ENCODE measurements at places on chromosomes 16 and 17.

- DNase-seq: no peak
These were observed 86.4 kb downstream of the NOG start for GRCh38 chr17:56679777-56680422.

DNA sequence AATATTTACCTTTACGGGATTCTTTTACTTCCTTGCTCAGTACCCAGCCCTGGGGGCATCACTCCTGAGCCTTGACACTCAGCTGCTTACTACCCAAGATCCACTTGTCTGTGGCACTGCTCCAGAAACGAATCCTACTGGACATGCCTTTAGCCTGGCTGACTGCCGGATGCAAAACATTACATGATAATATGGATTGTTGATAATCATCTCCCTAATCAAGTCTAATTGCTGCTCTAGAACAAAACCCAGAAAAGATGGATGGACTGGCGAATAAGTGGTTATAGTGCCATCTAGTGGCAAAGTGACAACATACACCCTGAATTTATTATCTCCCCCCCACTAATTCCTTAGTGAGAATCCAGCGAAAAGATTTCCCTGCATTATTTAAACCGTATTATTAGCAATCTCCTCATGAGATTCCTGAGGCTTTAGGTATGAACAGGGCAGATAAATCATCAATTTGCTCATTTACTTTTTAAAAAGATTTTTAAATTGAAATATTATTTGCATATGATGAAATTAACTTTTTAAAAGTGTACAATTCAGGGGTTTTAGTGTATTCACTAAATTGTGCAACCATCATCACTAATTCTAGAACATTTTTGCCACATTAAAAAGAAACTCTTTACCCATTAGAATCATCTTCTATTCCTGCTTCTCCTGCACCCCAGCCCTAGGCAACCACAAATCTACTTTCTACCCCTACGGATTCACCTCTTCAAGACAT lies 61.6 kb downstream of the RGS9 start:
- peak; percentile 73 for DNase-seq

DNA sequence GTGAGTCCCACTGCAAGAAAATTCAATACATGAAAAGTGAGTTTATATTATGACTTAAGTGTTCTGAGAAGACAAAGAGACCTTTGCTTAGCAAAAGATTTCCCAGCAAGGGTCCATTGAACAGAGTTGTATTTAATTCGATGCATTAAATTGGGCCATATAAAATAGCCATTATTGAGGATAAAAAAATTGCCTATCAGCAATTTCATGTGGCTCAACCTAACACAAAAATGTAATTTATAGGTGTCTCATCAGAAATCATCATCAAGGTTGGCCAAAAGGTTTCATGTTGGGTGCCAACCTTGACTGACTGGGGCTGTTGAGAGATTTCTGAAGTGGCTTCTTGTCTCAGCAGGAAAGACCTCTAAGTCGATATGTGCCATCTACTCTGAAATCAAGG lies 84.8 kb upstream of the TOX3 start:
- no peak for DNase-seq

DNA sequence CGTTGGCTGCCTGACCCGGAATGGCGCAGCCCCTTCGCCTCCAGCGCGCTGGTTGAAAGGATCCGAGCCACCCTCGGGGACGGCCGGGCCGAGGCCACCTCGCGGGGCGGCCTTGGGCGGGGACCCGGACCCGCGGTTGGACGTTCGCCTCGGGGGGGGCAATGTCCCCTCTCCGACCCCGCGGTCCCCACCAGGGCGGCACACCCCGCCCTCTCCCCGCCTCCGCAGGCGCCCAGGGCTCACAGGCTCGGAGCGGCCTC lies 1.0 kb upstream of the SOX8 start:
- DNase-seq: no peak

DNA sequence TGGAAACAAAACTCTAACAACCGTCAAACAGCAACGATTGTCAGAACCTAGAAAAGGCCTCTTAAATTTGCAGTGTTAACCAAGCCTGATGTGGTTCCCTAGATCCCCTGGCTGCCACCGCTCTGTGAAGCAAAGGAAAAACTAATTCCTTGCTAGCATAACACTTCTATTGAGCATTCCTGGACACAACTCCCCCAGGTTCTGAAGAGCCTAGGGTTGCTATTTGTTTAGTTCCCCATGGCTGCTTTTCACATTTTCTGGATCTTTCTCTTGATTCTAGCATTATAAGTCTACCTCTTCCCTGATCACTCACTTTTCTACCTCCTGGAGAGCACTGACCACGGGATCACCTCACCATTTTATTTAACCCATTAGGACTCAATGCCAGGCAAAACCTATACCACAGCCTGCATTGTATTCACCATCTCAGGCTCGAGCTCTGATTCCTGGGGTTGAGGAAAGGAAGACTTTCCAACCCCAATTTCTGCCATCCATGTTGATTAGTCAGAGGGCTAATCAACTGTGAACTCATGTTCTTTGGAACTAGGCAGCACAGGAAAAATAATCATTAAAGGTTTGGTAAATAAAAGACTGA lies 692 bp upstream of the KCNJ16 start:
- no peak for DNase-seq

DNA sequence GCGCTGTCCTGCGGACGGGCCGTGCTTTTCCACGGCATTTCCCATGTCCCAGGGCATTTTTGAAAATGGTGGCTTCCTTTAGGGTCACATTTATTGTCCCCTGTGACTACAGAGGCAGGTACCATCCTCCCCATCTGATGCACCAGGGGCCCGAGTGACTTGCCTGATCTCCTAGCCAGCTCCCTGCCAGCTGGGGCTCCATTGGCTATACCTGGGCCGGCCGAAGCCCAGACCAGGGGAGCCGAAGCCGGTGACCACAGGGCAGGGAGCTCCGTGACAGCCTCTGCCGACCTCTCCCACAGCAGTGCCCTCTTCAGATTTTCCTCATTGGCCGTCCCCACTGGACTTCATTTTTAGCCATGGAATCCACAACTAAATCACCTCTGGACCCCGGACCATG lies 170.6 kb downstream of the RBFOX3 start:
- no peak for DNase-seq

DNA sequence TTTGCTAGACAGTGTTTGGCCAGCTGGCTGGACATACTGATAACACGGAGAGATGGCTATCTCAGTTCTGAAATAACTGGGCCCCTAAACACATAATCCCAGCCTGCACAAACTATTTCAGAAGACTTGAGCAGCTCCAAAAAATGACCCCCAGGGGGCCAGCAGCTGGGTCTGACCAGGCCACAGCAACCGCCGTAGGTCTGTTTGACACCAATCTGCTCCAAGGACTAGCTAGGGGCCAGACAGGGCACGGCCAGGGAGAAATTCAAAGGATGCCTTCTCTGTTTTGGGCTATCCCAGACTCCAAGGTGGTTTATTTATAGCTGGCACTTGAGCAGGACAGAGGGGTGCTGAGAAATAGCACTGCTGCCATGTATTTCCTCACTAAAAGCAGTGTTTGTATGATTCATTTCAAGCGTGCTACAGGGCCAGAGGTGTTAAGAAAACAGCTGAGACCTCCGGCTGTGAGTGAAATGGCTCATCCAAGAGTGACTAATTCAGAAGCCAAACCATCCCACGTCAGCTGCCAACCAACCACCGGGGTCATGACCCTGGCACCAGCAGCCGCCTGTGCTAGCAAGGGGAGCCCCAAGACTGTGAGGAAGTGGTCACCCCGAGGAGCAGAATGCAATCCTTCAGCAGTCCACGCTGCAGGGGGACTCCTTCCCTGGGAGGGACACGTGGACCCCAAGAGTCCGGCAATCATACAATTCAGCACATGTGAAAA lies 5.7 kb downstream of the GGA2 start:
- DNase-seq: peak; percentile 81

- no peak for DNase-seq
These were observed 30.3 kb upstream of the CAPN15 start for GRCh38 chr16:497258-497657.

DNA sequence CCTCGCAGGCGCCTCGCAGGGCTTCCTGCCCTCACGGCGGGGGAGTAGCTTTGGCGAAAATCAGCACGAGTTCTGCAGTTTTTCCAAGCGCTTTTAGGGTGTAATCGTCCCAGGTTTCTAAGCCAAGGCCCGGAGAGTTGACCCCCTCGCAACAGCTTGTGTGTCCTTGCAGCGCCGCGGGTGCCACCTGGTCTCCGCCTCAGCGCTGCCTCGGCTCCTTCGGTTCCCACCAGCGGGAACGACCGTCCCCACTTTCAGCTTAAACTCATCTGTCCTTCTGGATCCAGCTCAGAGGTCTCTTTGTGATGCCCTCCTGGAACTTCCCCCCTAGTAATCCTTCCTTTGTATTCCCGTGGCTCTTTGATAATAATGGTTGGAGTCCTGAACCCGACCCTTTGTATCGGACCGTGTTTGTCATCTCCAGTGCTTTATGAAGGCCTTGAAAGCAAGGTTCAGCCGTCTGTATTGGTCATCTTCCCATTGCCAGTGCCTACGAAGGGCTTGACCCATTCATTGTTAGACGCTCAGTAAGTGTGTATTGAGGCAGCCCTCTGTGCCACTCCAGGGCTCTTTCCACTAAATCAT lies 858 bp upstream of the SMARCE1 start:
- DNase-seq: peak; percentile 94

GRCh38 chr17:30296499-30297080 lies 4.8 kb upstream of the BLMH start:
- no peak for DNase-seq

DNA sequence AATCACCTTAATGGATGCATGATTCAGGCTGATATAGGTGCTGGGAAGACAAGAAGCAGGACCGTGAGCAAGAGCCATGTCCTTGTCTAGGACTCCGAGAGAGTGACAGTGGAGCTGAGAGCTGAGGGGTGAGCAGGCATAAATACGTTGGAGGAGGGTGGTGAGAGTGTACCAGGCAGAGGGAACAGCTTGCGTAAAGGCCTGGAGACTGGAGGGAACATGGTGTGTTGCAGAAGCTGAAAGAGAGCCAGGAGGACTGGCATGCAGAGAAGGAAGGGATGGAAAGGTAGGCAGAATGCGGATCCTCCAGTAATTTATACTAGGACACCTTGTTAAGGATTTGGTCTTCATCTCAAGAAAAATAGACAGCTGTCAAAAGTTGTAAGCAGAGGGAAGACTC lies 653.2 kb downstream of the HS3ST4 start:
- DNase-seq: no peak

GRCh38 chr16:78212674-78213073 lies 113.2 kb downstream of the WWOX start:
- no peak for DNase-seq

DNA sequence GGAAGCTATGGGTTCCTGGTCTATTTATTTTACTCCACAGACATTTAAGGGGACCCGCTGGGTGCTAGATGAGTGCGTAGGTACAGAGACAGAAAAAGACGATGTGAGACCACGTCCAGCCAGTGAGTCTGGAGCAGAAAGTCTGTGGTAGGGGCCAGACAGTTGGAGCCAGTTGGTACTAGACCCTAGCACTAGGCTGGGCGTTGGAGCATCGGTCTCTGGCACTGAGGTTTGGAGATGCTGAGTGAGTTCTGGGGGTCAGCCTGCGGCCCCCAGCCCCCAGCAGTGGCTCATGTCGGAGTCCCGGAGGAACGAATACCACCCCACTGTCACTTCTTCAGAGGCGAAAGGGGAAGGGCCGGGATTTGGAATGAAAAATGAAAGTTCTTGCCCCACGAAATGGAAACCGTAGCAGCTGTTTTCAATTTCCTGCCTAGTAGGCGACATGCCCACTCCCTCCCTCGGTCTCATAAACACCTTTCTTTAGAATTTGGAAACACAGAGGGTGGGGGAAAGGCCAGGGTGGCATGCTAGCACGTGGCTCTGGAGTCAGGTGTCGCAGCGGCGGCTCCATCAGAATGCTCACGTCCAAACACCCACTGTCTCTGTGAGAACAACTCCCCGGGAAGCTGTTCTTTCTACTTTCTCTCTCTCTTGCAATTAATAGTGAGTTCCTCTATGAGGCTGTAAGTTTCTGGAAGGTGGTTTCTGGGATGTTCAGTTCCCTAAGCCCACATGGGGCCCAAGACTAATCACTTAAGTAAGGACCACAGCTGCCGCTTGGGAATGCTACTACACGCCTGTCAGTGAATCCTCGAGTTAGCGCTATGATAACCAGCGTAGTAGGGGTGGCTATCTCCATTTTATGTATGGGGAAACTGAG lies 96.8 kb downstream of the IRF8 start:
- no peak for DNase-seq

DNA sequence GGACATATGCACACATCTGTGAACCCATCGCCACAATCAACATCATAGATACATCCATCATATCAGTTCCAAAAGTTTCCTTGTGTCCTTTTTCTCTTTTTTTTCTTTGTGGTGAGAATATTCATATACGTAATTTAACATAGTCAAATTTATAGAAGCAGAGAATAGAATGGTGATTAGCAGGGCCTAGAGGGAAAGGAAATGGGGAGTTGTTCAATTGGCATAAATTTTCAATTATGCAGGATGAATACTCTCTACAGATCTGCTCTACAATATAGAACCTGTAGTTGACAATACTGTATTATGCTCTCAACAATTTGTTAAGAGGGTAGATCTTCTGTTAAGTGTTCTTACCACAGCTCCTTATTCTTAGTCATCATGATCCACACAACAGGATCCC lies 413.2 kb downstream of the SHISA9 start:
- no peak for DNase-seq

DNA sequence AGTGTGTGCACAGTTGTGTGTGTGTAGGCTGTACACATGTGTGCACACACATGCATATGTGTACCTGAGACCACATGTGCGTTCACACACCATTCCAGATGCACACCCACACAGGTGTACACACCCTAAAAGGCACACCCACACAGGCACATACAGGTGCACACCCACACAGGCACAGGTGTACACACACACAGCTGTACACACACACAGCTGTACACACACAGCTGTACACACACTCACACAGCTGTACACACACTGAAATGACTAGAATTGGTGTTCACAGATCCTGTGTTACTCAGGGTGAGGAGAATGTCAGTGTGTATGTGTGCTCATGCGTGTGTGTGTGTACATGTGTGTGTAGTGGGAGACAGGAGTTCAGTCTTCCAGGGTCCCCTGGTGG lies 15.9 kb upstream of the DOC2B start:
- no peak for DNase-seq

DNA sequence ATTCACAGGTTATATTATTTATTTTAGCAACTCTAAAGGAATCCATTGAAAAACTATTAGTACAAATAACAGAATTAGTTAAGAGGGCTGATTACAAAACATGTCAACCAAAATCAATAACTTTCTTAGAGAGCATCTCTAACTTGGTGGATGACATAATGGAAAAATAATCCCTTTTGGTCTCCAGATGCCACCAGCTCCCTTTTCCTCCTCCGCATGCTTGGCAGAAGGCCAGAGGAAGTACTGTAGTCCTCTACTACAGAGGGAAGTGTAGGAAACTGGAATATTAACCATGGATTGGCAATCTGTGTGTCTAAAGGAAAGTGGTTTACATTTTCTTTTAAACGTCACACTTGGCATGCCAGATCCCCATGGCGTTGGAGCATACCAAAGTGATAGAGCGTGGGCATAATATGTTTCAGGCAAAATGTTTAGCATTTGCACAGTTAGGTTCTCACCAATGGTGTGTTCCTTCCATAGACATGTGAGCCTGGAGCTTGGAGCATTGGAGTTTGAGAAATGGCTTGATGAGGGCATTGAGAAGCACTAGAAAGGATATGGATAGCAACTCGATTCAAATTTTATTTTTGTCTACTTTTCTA lies 106.3 kb downstream of the PRKCB start:
- no peak for DNase-seq

Measured in retina (tissue), 1 donor.